ENCODE measurements at places on chromosomes 7 and 10. TPM values are rescaled to one million over a fixed set of nuclear protein-coding genes. Genes with fewer than 3 reads are reported as not detected.
A peak's percentile ranks its signal among the peaks of the same experiment; 100 is the strongest.

GRCh38 chr10:58240531-58240930 is 27.2 kb downstream of the IPMK start:
- no peak for DNase-seq

GRCh38 chr7:147089051-147089461 is 972.5 kb downstream of the CNTNAP2 start:
- DNase-seq = no peak

DNA sequence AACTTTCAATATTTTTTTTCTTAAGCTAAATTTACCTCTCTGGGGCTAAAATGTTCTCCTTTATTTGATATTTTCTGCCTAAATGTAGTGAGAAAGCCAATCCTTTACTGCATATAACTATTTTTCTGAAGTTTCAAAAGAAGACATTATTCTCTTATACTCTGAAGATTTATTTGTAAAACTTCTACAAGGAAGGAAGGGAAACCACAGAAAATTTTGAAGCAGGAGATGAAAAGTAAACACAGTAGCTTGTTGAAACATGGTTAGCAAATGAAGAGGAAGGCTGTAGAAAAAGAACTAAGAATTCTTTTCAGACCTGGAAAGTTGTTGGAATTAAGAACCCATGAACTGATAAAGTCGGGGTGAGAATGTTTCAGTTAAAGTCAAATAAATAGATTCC is 330.3 kb downstream of the HGF start:
- DNase-seq = no peak

DNA sequence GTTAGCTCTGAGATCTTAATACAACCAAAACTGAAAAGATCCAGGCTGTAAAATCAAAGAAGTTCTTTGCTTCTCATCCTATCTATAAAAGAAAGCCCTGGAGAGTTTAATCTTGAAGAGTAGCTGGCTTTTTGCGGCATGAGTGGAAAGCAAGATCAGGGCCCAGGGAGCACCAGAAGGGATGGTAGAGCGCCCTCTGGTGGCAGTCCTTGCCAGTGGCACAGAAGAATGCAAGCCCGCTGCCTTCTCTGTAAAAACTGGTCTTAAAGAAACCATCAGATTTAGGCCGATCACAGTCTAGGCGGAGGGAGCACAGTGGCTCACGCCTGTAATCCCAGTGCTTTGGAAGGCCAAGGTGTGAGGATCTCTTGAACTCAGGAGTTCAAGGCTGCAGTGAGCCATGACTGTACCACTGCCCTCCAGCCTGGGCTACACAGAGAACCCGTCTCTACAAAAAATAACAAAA is 35.6 kb downstream of the CPN1 start:
- peak; percentile 67 for DNase-seq

- peak; percentile 8 for DNase-seq
Observed at GRCh38 chr7:127792528-127793342, 140.7 kb downstream of the SND1 start.

DNA sequence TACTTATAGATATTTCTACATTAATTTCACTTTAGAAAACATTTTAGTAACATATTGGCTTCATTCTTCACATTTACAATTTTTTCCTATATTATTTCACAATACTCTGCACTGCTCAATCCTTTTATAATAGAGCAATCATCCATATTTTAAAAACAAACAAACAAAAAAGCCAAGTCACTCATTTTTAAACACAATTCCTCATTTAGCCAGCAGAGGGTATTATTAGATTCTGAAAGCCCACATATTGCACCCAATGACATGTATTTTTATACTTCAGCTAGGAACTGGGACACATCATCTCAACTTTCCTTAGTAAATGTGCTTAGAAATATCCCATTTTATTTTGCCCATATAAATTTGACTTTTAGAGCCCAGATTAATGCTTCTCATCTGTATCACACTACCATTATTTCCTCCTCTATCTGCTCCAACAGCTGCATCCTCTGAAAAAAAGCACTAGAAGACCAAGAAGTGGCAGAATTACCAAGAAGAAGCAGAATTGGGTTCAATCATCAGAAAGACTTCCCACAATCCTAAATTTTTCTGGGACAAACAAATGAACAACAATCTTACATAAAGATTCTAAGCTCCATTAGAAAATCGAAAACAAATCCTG is 29.5 kb downstream of the CTNNA3 start:
- peak; percentile 22 for DNase-seq

DNA sequence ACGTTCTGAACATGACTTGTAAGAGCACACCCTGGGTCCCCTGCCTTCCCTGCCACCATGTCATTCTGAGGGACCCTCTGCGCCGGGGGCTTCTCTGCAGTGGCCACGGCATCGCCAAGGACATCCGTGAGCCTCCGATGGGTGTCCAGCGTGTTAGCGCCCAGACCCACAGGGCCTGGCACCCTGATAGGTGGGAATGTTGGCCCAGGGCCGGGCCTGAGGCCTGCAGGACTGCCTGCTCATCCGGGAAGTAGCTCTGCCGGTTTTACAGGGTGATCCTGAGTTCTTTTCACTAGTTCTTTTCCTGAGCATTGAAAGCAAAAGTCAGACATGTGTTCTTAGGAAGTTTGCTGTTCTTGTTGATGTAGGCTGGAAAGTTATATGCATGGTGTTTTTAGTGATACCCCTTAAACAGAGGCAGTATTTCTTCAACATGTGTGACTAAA is 54.5 kb downstream of the WDR37 start:
- DNase-seq = no peak

DNA sequence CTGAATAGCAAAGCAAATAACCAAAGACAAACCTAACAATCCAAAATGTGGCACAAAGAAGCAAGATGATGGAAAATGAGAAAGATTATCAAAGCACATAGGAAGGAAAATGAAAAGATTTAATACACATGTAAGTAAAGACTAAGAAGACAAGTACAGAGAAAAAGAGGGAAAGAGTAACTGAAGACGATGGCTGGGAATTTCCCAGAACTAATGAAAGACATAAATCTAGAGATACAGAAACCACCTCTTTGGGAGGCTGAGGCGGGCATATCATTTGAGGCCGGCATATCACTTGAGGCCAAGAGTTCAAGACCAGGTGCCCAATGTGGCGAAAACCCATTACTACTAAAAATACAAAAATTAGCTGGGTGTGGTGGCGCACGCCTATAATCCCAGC is 46.8 kb downstream of the CCDC6 start:
- DNase-seq = no peak

- no peak for DNase-seq
Observed at GRCh38 chr7:4957847-4958476, 1.0 kb downstream of the MMD2 start.

DNA sequence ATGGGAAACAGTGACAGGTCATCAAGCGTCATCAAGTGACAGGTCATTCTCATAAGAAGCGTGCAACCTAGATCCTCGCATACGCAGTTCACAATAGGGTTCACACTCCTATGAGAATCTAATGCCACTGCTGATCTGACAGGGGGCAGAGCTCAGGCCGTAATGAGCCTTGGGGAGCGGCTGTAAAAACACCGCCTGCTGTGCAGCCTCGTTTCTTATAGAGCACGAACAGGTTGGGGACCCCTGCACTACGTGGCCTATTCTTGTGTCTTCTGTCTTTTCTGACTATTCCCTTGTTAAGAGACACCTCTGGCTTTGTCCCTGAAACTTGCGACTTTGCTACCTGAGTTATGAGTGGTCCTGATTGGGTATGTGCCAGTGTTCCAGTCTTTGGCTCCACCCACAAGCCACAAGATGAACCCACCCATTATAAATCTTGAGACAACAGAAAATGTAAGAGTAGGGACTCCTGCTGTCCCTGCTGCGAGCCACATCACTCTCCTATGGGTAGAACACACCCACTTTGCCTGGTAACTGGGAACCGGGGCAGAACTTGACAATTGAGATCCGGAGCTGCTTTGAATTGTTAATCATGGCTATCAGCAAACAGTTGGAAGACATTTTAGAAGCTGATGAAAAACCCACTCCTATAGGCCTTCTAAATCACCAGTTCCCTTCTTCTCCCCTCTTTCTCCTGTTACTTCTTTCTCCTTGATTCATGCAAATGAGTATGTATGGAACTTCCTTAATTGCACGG is 55.8 kb upstream of the EXOC4 start:
- DNase-seq = no peak

DNA sequence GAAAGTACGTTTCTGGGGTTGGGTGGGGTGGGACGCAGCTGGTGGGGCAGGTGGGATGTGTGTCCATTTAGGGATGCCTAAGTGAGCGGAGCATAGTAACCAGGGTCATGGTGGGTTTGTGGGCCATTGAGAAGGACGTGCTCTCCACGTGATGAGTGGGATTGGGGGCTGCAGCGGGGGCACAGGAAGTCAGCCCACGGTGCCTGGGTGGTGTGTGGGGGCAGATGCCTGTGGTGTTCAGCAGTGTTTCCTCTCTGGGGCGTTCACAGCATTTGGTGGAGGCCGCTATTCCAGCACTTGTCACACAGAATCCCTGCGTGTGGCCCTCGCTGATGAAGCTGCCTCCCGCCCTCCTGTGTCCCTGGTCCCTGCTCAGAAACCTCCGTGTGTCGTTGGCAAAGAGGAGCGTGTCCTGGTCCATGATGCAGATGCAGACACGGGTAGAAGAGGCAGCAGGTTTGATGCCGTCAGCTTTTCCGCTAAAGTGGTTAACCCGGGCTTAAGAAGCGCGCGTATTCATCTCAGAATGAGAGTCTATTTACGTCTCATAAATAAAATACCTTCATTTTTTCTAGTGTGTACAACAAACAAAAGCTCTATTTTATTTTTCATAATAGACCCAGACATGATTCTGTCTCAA is 274.2 kb downstream of the ADARB2 start:
- DNase-seq = no peak

DNA sequence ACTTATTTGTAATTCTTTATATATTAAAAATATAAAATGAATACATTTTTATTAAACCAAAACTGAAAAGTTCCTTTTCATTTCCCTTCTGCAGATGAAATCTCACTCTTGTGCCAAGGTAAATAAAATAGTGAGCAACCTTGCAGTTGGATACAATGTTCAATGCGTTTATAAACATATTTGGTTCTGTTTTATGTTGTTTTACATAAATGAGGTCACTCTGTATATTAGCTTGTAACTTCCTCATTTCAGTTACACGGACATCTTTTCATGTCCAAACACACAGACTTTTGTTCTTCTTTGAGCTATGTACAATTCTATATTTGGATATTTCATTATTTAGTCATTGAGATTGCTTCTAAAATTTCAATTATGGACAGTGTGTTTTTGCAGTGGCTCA is 107.7 kb downstream of the BBS9 start:
- no peak for DNase-seq

- no peak for DNase-seq
Observed at GRCh38 chr10:109737626-109738025, 185.7 kb downstream of the XPNPEP1 start.

GRCh38 chr7:1196950-1197349 is 35.7 kb upstream of the UNCX start:
- no peak for DNase-seq

DNA sequence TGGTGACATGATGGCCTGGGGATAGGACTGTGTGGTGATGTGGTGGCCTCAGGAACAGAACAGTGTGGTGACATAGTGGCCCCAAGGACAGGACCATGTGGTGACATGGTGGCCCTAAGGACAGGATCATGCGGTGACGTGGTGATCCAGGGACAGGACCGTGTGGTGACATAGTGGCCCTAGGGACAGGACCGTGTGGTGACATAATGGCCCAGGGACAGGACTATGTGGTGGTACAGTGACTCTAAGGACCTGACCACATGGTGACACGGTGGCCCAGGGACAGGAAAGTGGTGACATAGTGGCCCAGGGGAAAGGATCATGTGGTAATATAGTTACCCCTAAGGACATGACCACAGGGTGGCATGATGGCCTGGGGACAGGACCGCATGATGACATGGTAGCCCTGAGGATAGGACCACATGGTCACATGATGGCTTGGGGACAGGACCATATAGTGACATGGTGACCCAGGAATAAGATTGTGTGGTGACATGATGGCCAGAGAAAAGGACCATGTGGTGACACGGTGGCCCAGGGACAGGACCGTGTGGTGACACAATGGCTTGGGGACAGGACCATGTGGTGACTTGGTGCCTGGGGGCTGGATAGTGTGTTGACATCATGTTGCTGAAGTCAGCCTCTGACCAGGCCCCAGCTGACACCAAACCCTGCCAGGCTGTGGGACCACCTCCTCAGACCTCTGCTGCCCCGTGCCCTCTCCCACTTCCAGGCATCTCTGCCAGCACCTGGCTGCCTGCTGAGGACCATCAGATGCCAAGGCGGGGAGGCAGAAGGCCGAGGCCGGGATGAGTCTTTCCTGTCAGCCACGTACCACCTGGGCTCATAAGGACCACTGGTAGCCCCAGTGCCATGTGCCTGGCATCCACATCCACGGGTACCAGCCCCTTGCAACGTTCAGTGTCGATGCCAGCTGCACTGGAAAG is 99.5 kb downstream of the ADAM12 start:
- DNase-seq = no peak

DNA sequence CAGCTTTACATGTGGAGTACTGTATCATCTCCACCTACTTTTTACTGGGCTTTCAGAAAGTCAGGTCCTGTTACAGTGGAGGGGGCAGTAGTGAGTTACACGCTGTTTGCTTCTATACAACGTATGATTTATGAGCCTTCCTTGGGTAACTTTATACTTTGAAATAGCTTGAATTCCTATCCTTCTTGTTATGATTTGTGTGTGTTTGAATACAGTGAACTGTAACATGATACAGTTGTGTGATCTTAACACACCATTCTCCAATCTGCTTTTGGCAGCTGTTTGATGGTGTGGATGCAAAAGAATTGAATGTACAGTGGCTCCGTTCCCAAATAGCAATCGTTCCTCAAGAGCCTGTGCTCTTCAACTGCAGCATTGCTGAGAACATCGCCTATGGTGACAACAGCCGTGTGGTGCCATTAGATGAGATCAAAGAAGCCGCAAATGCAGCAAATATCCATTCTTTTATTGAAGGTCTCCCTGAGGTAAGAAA is 41.7 kb downstream of the SP8 start:
- no peak for DNase-seq

- no peak for DNase-seq
Observed at GRCh38 chr7:379456-380138, 89.6 kb downstream of the FOXL3 start.

- DNase-seq = no peak
Observed at GRCh38 chr7:150992833-150993302, 2.1 kb downstream of the NOS3 start.

DNA sequence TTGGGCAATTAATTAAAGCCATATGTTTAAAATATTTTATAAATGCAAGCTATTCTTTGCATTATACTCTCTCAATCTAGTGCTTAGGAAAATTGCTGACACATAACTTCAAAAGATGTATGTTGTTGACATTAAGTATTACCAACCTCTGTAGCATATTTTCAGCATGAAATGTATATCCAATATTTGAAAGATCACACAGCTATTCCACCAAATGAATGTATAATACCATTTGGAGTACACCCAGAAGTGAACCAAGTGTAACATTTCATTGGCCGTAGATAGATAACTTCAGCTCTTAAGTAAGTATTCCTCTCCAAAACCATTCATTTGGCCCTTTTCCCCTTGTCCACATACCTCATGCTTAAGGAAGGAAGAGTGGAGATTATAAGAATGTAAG is 104.6 kb downstream of the HECTD2 start:
- DNase-seq = no peak

GRCh38 chr7:106597751-106598546 is 63.0 kb downstream of the CCDC71L start:
- no peak for DNase-seq

Gene TMEM229A
- not detected for total RNA-seq

Gene GPC2
- total RNA-seq = 11.8 TPM

Gene STEAP4
- total RNA-seq = not detected

Gene HMX2
- total RNA-seq = not detected

Gene ECHDC3
- total RNA-seq = 0.49 TPM
